Activated CD4-positive, alpha-beta T cell treated with anti-CD3 and anti-CD28 coated beads, Interleukin-2, amount 10 ng/mL, durations not matched to agents 7 days and 5 days (primary cell): ENCODE measurements at places on chromosomes 7 and 10. TPM values are rescaled to one million over a fixed set of nuclear protein-coding genes. Genes with fewer than 3 reads are reported as not detected.

DNA sequence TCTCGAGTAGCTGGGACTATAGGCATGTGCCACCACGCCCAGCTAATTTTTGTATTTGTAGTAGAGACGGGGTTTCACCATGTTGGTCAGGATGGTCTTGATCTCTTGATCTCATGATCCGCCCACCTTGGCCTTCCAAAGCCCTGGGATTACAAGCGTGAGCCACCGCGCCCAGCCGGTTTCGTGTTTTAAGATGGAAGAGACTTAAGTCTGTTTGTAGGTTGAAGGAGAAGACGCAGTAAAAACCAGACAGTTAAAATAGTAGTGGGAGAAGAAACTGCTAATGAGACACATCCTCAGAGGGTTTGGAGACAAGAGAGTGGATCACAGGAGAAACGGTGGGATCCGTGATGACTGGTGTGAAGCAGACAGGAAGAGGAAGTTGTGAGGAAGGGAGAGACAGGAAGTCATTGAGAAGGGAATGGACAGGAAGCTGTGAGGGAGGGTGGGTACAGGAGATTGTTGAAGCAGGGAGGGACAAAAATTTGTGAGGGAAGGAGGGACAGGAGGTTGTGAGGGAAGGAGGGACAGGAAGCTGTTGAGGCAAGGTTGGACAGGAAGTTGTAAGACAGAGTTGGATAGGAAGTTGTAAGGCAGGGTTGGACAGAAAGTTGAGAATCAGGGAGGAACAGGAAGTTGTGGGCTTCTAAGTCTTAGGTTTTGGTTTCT is 115.5 kb downstream of the WDFY4 start:
- DNase-seq: peak; percentile 46
- H3K4me1 ChIP-seq: peaks cover 65% of the 10 kb centered on the region
- peaks cover 11% of the 10 kb centered on the region for H3K36me3 ChIP-seq
- H3K4me3 ChIP-seq: peak overlapping the region; percentile 30
- H3K27me3 ChIP-seq: no peaks in the 10 kb centered on the region
- H3K27ac ChIP-seq: peak overlapping the region; percentile 90

- DNase-seq: no peak
- no peaks in the 10 kb centered on the region for H3K27me3 ChIP-seq
- peak overlapping the region; percentile 98 for H3K27ac ChIP-seq
- peak overlapping the region; percentile 98 for H3K4me3 ChIP-seq
Observed at GRCh38 chr7:131328377-131329175, 900 bp downstream of the MKLN1 start.

DNA sequence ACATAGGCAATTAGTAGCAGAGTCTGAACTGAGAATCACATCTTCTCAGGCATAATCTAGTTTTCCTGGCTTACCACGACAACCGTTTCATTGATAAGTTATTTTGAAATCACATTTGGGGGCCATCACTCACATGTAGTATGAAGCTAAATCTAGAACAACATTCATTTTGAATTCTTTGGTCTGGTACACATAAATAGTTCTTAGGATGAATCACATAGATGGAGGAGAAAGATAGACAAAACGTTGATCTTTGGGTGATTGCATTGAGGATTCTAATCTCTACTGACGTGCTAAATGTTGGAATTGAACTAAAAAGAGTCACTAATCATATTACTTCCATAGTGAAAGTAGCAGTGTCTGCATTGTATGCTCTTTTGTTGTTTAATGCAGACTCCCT is 1022.6 kb downstream of the LRMDA start:
- no peak for DNase-seq
- no peaks in the 10 kb centered on the region for H3K27me3 ChIP-seq
- H3K4me3 ChIP-seq: no peak overlapping the region

DNA sequence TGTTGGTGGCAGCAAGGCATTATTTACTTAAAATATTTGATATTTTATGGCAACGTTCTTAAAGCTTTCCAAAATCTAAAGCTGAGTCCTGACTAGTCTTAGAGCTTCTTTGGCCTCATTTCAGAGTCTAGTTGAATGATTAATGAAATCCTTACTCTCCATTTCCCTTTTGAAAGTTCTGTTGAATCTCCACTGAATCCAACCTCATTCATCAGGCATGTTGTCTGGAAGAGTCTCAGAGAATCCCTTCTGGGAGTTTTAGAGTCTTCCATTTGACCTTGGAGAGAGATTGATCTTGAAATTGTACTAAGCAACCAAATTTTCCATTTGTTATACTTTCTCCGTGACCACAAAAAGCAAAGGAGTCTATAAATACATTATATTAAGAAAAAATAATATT is 198.5 kb upstream of the TMEM196 start:
- DNase-seq: no peak
- no peaks in the 10 kb centered on the region for H3K36me3 ChIP-seq
- no peak overlapping the region for H3K27ac ChIP-seq
- no peak overlapping the region for H3K4me3 ChIP-seq
- H3K4me1 ChIP-seq: no peaks in the 10 kb centered on the region
- H3K27me3 ChIP-seq: no peaks in the 10 kb centered on the region

DNA sequence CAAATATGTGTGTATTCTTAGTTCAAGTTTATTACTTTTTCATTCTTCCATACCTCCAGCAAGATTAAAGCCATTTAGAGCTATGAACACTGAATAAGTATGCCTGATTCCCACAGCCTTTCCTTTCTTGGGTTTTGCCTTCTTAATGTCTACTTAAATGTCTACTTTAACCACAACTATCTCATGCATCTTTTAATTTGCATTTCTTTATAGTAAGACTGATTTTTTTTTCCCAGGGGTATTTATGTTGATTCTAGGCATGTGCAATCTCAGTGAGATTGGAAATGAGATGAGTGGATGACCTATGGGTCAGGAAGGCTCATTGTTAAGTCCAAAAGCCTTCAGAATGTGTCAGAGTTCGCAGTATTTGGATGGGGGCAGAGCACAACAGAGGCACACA is 3.6 kb downstream of the PCBD1 start:
- DNase-seq: no peak
- H3K27ac ChIP-seq: no peak overlapping the region
- no peak overlapping the region for H3K4me3 ChIP-seq
- H3K36me3 ChIP-seq: peaks cover 7% of the 10 kb centered on the region

- H3K4me1 ChIP-seq: no peaks in the 10 kb centered on the region
- peak within 1 kb of the TSS; percentile 21 for H3K4me3 ChIP-seq
- H3K36me3 ChIP-seq: no peaks in the 10 kb centered on the region
- no peak within 1 kb of the TSS for H3K27ac ChIP-seq
- H3K27me3 ChIP-seq: peaks cover 46% of the 10 kb centered on the region
Observed at GRCh38 chr10:98267894-98268693, at the start of gene LOXL4. TSS of gene LOXL4 (minus strand) at chr10:98268194. CDS start at chr10:98263019, 5,175 bp downstream.

GRCh38 chr10:129646973-129647372 is 179.9 kb downstream of the MGMT start:
- no peak overlapping the region for H3K27ac ChIP-seq
- no peak for DNase-seq
- H3K4me3 ChIP-seq: no peak overlapping the region
- H3K27me3 ChIP-seq: no peaks in the 10 kb centered on the region
- no peaks in the 10 kb centered on the region for H3K4me1 ChIP-seq

GRCh38 chr7:43758029-43758821 is at the start of gene BLVRA:
TSS of gene BLVRA (plus strand) at chr7:43758680. CDS start at chr7:43771159, 12,479 bp downstream.
- peak; percentile 71 for DNase-seq
- H3K4me3 ChIP-seq: peak within 1 kb of the TSS; percentile 78
- peaks cover 46% of the 10 kb centered on the region for H3K4me1 ChIP-seq
- peaks cover 5% of the 10 kb centered on the region for H3K36me3 ChIP-seq

GRCh38 chr7:158638001-158638400 is 50.4 kb upstream of the PTPRN2 start:
- H3K4me3 ChIP-seq: no peak overlapping the region
- no peak for DNase-seq
- H3K4me1 ChIP-seq: peaks cover 4% of the 10 kb centered on the region
- H3K36me3 ChIP-seq: peaks cover 49% of the 10 kb centered on the region

GRCh38 chr7:78125884-78126283 is 327.3 kb downstream of the PHTF2 start:
- no peaks in the 10 kb centered on the region for H3K4me1 ChIP-seq
- H3K27ac ChIP-seq: no peak overlapping the region
- no peak overlapping the region for H3K4me3 ChIP-seq
- DNase-seq: no peak
- H3K27me3 ChIP-seq: peaks cover 2% of the 10 kb centered on the region

DNA sequence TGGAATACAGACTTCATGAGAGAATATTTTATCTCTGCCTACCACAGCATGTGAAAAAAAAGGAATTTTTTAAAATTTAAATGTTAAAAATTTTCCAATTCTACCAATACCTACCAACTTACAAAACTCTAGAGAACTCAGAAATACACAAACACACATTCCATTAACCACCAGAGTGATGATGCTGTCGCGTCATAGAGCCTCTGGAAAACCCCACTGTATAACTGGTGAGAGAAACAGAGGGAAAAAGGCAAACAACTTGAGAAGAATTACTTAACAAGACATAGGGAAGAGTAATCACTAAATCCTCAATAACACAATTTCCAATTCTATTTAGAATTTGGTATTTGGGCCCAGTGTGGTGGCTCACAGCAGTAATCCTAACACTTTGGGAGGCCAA is 6.2 kb upstream of the SPOCK2 start:
- no peak for DNase-seq
- peaks cover 38% of the 10 kb centered on the region for H3K36me3 ChIP-seq
- H3K27me3 ChIP-seq: no peaks in the 10 kb centered on the region
- H3K4me3 ChIP-seq: no peak overlapping the region

- no peaks in the 10 kb centered on the region for H3K27me3 ChIP-seq
- DNase-seq: no peak
- no peaks in the 10 kb centered on the region for H3K4me1 ChIP-seq
- H3K27ac ChIP-seq: no peak overlapping the region
Observed at GRCh38 chr7:44282601-44283171, 42.7 kb downstream of the CAMK2B start.

DNA sequence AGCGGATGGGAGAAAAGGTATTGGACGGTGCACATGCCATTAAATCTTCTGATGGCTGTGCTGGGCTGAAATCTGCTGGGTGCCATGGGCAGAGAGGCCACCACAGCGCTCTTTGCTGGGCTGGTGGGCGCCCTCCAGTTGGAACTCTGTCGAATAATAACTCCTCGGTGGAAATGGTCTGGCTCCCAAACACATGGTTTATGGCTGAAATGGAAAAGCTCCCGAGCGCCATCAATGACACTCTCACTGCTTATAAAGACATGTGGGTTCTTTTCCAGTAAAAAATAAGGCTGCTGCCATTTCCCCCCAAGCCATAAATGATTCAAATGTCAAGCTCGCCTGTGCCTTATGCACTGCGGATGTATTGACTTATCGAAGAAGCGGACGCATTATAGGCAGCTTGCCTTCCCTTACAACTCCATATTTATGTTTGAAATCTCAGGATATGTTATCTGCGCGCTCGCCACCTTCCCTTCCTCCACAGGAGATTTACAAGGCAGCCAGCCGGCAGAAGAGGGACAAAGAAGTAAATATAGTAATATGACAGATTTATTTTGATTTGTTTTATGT is 239.0 kb upstream of the MKI67 start:
- no peaks in the 10 kb centered on the region for H3K4me1 ChIP-seq
- H3K36me3 ChIP-seq: no peaks in the 10 kb centered on the region
- H3K27me3 ChIP-seq: no peaks in the 10 kb centered on the region
- no peak overlapping the region for H3K27ac ChIP-seq

- H3K4me1 ChIP-seq: no peaks in the 10 kb centered on the region
- H3K4me3 ChIP-seq: no peak overlapping the region
- H3K27me3 ChIP-seq: peaks cover 5% of the 10 kb centered on the region
- DNase-seq: no peak
- no peaks in the 10 kb centered on the region for H3K36me3 ChIP-seq
Observed at GRCh38 chr7:25636871-25637283, 408.6 kb upstream of the NPVF start.

DNA sequence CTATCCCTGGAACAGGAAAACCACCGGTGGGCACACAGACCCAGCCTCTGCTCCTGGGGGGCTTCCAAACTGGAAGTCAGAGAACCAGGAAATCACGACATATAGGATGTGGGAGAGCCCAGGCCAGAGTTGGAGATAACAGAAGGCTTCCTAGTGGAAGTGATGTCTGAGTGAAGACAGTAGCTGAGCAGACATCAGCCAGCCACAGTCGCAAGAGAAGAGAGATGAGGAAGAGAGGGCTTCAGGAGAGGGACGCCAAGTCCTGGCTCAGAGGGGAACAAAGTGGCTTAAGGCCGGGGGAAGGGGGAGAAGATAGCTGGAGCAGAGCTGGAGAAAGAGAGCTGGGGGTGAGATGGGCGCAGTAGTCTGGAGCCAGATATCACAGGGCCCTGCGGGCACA is 30.9 kb upstream of the ELN start:
- H3K4me3 ChIP-seq: no peak overlapping the region
- DNase-seq: no peak
- H3K27me3 ChIP-seq: no peaks in the 10 kb centered on the region
- H3K4me1 ChIP-seq: peaks cover 5% of the 10 kb centered on the region

- H3K4me3 ChIP-seq: no peak overlapping the region
- H3K27me3 ChIP-seq: peaks cover 1% of the 10 kb centered on the region
- peaks cover 4% of the 10 kb centered on the region for H3K4me1 ChIP-seq
Observed at GRCh38 chr7:50693455-50694130, 89.1 kb downstream of the GRB10 start.

GRCh38 chr10:19077276-19077675 is 28.7 kb downstream of the MALRD1 start:
- no peak overlapping the region for H3K4me3 ChIP-seq
- no peaks in the 10 kb centered on the region for H3K27me3 ChIP-seq
- no peak overlapping the region for H3K27ac ChIP-seq

DNA sequence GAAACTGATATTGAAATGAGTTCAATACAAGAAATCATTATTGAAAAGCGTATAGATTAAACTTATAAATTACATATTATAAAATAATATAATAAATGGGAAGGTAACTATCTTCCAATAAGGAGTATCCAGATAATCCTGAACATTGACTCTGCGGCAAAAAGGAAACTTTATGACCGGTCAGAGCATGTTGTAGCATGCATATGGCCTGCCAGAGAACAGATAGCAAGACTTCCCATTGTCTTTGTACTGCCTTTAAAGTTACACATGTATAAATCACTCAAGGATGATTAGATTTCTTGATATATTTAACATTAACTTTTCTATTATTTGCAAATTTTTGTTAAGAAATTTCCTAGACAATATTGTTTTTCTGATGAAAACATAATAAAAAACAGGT is 56.2 kb upstream of the ETV1 start:
- H3K27me3 ChIP-seq: no peaks in the 10 kb centered on the region
- no peak for DNase-seq
- no peak overlapping the region for H3K27ac ChIP-seq
- no peaks in the 10 kb centered on the region for H3K4me1 ChIP-seq

The ZCCHC24 gene
- total RNA-seq: 0.52 TPM

The FIGNL1 gene
- total RNA-seq: 37.4 TPM

The BAMBI gene
- total RNA-seq: not detected

The ANKRD26 gene
- total RNA-seq: 10.3 TPM

The ENO4 gene
- total RNA-seq: not detected
